ENCODE measurements at places on chromosomes 2 and 18.

DNA sequence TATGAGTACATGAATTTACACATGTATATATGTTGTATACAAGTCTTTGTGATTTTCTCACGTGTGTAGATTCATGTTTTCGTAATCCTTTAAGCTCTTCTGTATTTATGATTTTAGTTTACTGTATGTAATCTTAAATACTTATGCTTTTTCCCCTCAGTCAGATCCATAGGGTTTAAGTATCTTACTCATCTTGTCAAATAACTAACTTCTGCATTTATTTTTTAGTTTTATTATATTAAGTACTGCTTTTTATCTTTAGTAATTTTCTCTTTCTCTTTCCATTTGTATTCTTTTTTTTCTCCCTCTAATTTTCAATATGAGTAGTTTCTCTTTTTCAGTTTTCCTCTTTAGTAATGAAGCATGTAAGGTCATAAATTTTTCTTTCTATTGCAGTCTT, 179.4 kb downstream of the LCLAT1 start:
- DNase-seq: no peak

- DNase-seq: no peak
Measured at GRCh38 chr2:52608030-52608429, 1159.6 kb upstream of the CHAC2 start.

GRCh38 chr2:202015471-202015870, 18.2 kb upstream of the FZD7 start:
- DNase-seq: no peak

DNA sequence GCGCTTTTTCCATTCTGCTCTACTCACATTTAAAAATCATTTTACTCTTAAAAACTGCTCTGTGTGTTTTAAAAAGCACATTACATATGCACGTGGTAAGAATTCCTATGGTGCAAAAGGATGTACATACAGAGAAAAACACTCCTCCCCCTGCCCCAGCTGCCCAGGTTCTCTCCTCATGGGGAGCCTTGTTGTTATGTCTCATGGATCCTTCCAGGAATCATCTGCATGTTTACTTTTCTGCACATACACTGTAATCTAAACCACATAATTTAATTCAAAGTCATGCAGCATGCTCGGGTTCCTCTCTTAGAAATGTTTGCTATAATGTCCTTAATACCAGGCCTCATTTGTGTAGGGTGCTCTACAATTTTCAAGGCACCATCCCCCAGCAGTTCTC, 243.3 kb downstream of the LOXHD1 start:
- DNase-seq: no peak

DNA sequence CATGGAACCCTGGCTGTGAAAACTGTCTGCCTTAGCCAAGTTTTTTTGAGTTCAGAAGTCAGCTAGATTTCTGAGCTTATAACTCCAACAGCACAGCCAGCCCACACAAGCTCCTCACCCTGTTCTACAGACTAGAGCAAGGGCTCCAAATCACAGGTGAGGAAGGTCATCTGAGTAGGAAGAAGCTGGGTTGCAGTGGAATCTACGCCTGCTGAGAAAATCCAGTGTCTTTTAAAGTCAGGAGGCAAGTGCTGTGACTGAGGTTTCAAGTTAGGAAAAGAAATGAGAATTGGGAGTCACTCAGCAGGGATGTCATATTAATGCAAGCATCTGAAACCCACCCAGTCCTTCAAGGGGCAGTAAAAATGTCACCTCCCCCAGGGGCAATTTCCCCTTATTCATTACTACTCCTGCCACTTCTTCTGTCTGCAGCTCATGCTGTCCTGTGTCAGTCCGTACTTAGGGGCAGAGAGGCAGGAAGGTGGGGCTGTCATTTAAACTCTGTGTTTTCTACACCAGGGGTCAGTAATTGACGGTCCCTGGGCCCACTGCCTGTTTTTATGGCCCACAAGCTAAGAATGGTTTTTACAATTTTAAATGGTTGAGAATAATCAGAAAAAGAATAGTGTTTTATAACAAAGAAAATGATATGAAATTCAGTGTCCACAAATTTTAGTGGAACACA, 551.1 kb downstream of the BCL11A start:
- no peak for DNase-seq

DNA sequence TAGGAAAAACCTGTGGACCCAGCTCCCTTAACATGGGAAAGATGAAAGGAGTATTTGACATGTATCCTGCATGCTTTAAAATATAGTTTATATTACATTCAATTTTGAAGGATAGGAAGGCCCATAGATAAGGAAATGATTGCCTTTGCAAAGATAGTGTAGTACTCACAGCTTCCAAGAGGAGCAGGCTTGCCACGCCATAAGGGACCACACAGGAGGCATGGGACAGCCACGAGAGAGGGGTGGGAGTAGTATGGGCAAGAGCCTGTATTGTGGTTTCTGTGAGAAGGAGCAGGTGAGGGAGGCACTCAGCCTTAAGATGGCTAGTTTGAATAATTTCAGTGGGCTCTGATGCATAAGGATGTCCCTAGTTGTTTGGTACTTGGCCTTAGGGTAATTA, 740.3 kb downstream of the SATB2 start:
- no peak for DNase-seq

DNA sequence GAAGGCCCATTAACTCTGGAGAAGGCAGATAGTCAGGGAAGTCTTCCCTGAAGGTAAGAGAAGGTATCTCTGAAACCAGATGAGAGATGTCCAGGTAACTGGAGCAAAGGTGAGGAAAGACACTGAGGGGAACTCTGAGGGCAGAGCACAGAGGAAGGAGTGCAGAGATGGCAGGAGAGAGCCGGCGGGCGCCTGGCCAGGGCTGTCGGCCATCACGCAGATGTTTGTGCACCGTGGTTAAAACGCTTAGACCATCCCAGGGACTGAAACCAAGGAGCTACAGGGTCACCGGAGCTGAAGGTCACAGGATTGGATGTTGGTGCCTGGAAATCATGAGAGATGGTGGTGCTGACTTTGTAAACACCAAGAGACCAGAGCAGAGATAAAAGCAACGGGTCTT, 55.4 kb downstream of the LAMA1 start:
- no peak for DNase-seq

DNA sequence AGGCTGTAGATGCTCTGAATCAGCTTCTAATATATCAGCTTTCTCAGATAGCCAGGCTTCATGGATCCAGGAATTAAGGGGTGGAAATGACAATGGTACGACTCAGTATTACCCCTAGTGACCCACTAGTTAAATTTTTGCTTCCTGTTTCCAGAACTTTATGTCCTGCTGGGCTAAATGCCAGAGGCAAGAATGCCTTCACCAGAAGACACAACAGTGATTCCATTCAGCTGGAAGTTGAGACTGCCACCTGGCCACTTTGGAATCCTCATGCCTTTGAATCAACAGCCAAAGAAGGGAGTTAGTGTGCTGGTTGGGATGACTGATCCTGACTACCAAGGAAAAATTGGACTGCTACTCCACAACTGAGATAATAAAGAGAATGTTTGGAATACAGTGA, 239.1 kb downstream of the ASXL3 start:
- DNase-seq: no peak

DNA sequence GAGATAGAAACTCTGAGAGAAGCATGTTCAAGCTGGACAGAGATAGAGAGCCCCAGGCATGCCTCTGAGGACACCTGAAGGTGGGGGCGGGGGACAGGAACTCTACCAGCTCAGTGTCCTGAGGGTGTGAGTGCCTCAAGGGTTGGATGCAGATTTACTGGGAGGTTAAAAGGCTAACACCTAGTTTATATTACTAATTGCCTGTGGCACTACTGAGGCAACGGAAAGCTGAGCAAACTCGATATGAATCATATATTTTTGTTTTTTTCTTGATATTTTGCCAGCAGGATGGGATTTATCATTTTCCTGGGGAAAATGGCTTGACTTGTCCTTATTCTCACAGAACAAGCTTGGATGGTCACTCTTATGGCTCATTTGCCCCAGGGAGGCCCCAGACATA, 319.5 kb downstream of the ALK start:
- no peak for DNase-seq

DNA sequence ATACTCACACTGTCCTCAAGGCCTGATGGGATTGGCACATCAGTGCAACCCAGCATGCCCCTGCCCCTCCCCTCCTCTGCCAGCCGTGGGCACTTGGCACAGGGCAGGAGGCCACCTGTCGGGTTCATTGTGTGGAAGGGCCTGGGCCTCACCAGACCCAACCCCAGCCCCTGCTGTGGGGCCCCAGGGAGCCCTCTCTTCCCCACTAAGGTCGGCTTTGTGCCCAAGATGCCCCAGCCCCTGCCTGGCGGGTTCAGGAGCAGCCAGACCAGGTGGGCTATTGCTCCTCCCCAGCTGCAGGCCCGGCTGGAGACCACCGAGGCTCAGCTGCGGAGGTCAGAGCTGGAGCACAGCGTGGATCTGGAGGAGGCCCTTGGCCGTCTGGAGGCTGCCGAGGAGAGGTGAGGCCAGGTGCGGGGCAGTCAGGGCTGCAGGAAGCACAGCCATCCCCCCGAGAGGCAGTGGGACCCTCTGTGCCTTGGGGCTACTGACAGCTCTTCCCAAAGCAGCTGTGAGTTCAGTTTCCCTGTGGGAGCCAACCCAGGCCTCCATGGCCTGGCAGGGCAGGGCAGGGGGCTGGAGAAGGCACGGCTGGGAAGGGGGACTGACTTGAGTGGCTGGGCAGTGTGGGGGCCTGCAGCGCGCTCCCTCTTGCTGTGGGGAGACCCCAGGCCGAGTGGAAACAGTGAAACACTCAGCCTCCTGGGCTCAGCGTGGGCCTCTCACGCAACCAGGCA, 16.3 kb downstream of the CROCC2 start:
- DNase-seq: no peak

DNA sequence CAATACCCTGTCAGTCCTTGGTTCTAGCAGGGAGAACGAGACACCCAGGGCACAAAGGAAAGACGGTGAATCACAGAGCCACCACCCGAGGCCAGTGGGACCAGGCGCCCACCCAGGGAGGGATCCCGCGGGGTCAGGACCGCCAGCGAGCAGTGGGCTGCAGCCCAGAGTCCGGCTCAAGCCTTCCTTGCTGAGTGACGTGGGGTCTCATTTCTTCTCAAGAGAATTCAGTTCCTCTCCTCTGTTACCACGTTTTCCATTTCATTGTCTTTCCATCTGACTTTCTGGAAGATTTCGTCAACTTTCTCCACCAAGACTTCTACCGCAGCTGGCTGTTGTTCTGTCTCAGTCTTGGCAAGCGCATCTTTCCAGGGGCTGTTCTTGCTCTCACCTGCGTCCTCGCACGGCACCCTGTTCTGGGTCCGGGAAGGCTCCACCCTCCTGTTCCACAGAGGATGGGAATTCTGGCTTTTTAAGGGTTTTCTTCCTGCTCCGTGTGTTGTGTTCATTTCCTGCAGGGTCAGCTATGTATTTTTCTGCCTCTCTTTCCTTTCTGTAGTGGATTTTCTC, 248.6 kb downstream of the NDUFA10 start:
- DNase-seq: no peak

DNA sequence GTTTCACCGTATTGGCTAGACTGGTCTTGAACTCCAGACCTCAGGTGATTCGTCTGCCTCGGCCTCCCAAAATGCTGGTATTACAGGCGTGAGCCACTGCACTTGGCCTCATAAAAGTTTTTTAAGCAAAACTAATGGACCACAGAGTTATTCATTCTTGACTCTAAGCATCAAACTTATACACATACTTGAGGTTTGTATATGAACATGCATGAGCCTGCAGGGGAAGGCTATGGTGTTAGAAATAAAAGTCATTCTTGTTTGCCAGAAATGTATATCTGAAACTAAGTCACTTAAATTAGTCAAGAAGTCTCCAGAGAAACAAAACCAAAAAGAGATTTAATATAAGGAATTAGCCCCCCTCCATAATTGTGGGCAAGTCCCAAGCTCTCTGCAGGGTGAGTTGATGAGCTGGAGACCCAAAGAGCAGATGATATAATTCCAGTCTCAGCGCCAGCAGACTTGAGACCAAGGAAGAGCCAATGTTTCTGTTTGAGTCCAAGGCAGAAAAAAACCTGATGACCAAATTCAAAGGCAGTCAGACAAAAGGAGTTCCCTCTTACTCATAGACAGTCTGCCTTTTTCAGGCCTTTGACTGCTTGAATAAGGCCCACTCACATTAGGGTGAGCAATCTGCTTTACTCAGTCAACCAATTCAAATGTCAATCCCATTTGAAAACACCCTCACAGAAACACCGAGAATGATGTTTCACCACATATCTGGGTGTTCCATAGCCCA, 69.0 kb upstream of the DSG1 start:
- DNase-seq: no peak

DNA sequence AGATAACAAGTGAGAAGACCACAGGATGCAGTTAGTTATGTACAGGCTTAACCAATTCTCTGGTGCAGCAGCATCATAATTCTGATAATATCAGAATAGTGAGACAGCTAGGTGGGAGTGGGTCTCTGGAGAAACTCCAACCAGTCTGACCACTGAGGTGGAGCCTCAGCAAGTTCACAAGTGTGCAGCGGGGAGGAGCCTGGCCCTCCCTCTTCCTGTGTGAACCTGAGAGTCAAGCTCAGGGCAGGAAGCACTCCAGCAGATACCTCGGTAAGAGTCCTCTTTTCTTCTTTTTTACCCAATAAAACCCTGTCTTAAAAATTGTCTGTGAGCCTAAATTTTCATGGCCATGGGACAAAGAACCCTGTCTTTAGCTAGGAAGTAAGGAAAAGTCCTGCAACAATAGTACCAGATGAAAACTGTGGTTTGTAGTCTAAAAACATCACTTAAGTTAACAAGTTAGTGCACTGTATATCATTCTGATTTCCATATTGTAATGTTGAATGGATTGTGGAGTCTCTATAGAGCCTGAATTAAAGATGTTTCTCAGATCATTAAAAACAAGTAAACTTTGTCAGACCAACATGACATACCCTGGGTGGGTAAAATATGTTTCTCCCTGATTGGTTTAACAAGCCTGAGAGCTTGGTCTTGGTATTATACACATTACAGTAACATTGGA, 370.8 kb downstream of the TMEM182 start:
- no peak for DNase-seq

GRCh38 chr2:38690499-38691420, 24.8 kb downstream of the GALM start:
- DNase-seq: peak; percentile 78

DNA sequence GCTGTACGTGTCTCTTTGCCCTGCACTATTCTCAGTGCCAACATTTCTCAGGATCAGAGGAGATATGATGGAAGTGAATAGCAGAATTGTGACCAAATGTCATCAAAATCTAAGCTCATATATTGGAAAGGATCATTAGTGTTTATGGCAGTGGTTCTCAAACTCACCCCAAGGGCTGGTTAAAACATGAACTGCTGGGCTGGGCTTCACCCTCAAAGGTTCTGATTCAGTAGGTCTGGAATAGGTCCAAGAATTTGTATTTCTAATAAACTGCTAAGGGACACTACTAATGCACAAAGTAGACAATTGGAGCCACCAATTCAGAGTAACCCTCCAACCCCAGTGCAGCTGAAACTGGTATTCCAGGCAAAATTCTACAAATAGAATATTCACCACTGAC, 317.9 kb upstream of the UBE2E3 start:
- no peak for DNase-seq

GRCh38 chr2:235766278-235766677, 272.4 kb downstream of the AGAP1 start:
- DNase-seq: peak; percentile 57

GRCh38 chr2:37376421-37377186, 32.2 kb downstream of the QPCT start:
- peak; percentile 73 for DNase-seq
